ENCODE measurements at places on chromosomes 1 and 21.

DNA sequence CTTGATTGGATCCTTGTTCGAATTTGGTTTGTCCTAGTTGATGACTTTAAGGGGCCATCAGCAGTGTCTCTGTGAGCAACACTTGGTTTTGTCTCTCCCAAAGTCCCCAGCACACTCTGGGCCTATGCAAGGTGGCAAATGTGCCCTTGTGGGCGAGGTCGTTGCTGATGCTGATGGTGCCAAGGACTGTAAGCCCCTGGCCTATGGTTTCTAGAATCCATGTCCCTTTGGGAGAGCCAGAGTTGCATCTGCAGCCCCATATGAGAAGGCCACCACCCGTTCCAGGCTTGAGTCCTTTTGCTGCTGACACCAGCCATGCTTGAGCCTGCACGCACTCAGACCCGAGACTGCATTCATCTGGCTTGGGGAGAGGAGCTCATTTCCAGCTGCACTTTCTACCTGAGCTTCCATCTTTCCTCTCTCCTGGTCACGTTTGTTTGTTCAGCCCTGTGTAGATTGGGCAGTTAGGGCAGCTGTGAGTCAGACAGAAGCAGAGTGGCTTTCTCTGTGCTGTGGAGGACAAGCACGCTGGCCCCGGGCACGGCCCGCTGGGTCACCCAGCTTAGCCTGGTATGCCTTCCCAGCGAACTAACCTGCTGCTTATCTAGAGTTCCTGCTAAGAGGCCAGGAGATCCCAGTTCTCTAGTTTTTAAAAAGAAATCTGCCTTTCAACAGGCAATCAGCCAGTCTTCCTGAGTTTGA, 52.1 kb upstream of the CSF3R start:
- no peak for DNase-seq

DNA sequence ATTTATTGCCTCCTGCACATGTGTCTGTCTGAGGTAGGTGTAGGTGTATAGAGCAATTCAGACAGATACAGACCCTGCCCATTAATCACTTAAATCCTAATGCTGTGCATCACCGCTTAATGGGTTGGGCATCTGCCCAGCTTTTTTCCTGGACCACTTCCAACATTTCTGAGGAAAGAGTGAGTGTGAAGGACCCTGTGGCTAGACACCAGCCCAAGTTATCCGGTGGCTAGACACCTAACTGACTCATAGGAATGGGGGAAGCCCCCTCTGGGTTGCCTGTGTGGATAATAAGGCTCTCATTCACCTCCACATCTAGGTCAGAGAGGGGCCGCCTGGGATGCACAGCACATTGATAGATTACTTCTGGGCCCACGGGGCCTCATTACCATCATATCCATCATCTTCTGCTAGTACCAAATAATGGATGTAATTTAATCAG, 121.1 kb upstream of the RAVER2 start:
- peak; percentile 20 for DNase-seq

GRCh38 chr1:109823543-109824348, 60.0 kb upstream of the EPS8L3 start:
- DNase-seq: no peak

DNA sequence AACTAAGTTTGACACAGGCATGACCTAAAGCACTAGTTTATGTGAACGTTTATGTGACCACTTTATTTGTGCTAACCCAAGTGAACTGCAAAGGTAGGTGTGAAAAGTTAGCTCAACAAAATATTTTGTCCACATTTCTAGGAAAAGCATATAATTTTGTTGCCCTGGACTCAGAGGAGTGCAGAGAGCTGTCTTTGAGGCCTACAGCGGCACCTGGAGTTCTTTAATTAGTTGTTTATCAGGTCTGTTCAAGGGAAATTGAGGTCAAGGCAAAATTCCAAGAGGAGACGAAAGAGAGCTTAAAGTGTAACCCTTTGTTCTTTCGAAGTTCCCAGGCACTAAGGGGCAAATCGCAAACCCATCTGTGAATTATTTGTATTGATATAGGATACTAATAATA, 1.3 kb downstream of the GIPC2 start:
- DNase-seq: no peak

GRCh38 chr1:225097175-225097574, 167.7 kb downstream of the DNAH14 start:
- no peak for DNase-seq

DNA sequence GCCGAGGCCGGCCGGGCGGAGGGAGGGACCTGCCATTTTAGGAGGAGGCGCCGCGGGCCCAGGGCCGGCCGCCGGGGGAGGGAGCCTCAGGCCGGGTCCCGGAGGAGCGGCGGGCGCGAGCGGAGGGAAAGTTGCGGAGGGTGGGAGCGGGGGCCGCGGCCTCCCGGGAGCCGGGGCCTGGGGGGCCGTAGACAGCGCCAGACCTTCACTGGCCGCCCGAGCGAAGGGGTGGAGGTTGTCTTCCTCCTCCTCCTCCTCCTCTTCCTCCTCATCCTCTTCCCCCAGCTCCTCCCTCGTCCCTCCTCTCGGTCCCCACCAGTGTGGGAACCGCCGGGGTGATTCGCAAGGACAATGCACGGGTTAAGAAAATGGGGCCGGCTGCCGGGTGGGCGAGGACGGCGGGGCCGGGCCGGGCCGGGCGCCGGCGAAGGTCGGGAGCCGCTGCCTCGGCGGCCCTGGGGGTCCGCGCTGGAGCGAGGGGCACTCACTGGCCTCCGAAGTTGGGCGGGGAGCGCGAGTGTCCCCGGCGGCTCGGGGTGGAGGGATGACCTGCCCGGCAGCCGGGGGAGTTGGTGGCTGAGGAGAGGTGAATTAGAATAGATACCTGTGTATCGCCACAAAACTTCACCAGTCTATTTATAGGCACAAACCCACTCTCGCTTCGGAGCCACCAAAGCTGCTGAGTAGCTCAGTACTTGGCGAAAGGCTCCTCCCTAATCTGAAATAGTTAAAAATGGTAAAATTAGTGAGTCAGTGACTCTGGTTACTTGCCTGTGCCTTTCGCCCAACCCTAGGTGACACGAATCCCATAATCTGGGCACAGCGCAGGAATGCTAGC, 1.3 kb downstream of the DYRK1A start:
- no peak for DNase-seq

GRCh38 chr1:244311784-244312532, 139.8 kb downstream of the ADSS2 start:
- DNase-seq: no peak

- DNase-seq: no peak
Observed at GRCh38 chr1:241813768-241814320, 34.2 kb upstream of the EXO1 start.

GRCh38 chr21:34996304-34997101, 52.6 kb downstream of the RUNX1 start:
- DNase-seq: no peak

- DNase-seq: no peak
Observed at GRCh38 chr1:8251635-8252034, 66.3 kb upstream of the SLC45A1 start.

DNA sequence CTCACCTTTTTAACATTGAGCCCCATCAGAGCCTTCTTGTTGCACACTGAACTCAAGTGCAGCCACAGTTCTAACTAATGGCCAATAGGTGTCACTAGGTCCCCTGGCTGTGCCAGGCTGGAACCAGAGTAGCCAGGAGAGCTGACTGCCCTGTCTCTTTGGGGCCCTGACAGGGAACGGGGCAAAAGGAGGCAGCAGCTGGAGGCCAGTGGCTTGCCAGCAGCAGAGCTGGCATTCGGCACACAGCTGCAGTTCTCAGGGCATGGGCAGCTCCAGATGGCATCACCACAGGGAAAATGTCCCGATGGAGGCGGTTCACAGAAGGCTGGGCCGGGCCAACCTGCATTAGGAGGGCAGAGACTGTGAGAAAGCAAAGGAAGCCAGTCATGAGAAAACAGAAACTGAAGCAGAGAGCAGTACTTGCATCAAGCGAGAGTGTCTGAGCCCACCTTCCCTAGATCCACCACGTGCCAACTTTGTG, 188.6 kb downstream of the FCRL5 start:
- no peak for DNase-seq

DNA sequence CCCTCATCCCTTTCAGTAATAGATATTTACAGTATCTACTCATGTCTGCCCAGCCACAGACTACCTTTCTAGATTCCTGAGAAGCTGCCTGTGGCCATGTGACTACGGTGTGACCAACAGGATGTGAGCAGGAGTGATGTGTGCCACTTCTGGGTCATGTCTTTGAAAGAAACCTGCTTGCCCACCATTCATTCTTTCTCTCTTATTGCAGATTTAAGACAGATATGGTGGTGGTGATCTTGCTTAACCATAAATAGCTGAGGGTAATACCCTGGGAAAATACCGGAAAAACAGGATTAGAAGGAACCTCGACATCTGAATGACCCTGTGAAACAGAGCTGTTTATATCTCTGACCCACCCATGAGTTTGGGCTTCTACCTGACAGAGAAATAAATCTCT, 41.6 kb upstream of the GUCA2A start:
- DNase-seq: no peak

- DNase-seq: no peak
Observed at GRCh38 chr1:83912876-83913275, 86.1 kb downstream of the TTLL7 start.

DNA sequence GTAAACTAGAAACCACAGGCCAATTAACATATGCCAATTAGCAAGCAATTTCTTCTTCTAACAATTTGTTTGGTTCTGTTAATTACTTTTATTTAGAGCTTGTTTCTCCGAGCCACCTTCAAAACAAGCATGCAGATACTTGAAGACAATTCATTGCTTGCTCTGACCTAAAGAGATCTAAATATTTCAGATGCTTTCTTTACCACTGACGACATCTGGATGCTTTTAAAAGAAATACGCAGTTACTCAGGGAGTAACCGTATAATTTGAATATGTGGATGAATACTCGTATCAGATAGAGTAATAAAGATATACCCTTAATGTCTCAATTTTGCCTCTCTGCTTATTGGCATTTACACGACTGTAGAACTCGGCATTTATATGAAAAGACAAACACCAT, 390.0 kb downstream of the DISC1 start:
- no peak for DNase-seq

DNA sequence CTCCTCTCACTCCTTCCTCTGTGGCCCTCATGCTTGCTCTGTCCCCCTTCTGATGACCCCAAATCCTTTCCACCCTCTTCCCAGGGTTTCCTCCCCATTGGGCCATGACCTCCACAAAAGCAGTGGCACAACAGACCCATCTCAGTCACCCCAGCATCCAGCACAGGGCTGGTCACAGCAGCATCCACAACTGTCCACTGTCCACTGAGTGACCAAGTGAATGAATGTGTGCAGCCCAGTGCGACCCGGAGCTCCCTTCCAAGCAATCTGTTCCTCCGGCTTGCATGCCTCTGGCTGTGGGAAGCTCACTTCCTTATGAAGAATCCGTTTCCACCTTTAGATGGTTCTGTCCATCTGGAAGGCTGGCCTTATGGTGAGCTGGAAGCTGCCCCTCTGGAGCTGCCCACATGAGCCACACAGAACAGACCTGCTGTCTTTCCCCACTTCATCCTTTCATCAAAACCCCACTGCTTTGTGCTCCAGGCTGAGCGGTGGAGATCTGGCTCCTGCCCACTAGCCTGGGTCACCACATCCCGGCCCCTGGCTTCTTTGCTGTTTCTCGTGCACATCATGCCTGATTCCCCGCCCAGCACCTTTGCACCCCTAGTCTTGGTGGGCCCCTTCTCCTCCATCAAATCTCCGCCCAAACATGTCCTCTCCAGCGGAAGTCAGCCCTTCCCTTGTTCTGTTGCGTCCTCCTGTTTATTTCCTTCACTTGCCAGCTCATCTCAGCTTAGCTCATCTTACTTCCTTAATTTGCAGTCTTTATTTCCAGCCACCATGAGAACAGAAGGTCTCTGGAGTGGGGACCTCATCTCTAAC, 56.4 kb downstream of the EDN2 start:
- DNase-seq: no peak

Measured in NCI-H1105 (cell line).